ENCODE measurements at places on chromosomes 2 and 18.

DNA sequence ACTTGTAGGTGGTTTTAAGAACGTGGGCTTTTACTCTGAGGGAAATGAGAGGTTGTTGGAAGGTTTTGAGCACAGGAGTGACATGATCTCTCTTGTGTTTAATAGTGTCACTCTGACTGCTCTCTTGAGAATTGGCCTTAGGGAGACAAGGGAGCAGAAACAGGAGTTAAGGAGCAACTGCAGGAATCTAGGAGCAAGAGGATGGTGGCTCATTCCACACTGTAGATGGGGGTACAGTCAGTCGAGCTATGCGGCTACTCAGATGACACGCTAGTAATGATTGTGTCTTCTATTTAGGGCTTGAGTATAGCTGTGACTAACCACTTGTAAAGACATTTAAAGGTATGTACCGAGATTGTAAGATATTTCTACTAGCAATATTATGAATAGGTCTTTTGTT is 87.4 kb downstream of the RPRM start:
- DNase-seq, result no peak

DNA sequence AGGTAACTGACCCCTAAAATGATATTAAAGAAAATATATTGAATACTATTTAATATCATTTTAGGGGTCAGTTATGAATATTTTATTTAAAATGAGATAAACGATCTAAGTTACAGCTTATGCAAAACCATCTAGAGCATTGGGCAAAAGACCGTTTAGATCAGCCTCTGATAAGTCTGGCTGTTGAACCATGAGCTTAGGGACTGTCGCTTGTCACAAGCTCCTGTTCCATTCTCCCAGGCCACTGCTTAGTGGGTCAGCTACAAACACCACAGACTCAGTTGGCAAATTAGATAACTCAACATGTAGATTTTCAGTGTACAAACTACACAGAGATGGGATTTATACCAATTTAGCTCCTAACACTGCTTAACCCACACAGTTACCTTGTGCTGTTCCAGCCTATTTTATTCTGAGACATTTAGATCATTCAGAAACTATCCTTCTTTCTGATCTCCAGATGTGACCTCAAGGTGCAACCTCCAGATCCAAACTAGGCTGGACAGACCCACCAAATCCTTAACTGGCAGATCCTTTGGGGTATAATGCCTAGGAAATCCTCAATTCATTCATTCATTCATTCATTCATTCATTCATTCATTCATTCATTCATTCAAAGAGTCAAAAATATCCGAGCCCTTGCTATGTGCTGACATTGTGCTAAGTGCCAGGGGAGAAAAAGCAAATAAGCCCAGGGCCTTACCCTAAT is 82.8 kb downstream of the HRH4 start:
- no peak for DNase-seq

- no peak for DNase-seq
These were observed 156.3 kb upstream of the SLC1A4 start for GRCh38 chr2:64832936-64833335.

DNA sequence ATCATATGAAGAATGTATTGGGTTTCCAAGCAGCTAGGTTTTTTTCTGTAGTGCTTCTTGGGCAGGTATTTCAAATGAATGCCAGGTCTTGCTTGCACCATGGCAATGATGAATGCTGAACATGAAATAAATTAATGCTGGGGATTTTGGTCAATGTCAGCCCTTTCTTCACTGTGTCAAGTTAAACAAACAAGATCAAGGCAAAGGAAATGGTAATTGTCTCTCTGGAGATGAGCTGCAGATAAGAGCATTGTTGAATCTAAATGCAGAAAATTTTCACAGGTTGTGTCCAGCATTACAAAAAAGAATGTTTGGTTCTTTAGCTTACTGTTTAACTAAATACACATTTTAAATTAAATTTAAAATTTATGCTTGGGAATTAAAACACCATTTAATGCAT is 144.3 kb downstream of the GPD2 start:
- no peak for DNase-seq

DNA sequence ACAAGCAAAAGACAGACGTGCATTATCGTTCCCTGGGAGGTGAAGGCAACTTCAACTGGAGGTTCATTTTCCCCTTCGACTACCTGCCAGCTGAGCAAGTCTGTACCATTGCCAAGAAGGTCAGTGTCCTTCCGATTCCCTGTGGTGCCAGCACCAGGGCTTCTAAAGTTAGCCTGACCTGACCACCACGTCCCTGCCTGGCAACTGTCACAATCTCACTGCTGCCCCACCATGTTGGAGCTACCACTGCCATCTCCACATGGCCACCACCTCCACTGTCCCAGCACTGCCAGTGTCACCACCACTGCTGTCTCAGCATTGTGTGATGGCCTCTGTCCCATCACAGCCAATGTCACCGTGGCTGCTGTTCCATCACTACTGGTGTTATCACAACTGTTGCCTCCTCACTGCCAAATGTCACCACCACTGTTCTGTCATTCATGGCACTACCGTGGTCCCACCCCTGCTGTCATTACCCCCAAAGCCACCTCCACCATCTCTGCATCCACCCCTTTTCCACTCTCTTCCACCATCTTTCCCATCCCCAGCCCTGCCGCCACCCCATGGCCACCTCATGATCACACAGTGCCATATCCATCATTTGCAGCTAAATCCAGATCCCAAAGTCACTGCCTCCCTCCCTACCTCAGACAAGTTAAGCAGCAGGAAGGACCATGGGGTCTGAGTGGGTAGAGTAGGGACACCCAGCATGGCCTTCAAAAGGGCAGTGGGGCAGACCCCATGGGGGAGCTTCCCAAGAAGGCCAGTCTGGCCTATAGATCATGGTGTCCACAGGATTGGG is 216.5 kb downstream of the DYSF start:
- DNase-seq, result no peak

DNA sequence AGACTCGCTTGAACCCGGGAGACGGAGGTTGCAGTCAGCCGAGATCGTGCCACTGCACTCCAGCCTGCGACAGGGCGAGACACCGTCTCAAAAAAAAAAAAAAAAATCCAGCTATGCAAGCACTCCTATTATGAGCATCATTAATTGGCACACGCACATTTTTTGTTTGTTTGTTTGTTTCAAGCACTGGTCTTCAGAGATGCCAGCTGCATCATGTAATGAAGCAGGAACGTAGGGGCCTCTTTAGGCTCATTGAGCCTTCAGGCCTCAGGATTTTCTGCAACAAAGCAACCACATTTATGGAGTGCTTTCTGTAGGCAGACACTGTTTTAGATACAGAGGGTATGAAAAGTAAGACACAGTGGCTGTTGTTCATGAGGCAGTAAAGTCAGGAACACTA is 585.8 kb downstream of the CNTNAP5 start:
- DNase-seq, result no peak

DNA sequence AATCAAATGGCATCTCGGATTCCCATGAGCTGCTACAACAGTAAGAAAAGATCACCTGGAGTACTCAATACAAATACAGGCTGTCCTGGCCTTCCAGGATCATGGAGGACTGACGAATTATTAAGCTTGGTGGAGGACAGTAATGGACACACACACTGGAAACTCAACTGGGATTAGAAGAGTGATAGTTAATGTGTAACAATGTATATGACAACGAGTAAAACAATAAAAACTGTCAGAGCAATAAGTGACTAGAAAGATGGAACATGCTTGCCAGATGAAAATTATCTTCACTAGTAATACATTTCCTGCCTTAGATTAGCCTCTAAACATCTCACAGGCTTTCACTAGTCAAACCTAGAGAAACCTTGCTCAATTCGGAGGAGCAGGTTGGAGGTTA is 49.2 kb upstream of the CDH20 start:
- no peak for DNase-seq

- no peak for DNase-seq
These were observed 49.2 kb upstream of the NEMP2 start for GRCh38 chr2:190583507-190584337.

- DNase-seq, result no peak
These were observed 315.1 kb upstream of the KLHL29 start for GRCh38 chr2:23069923-23070322.

GRCh38 chr2:137950238-137950637 is 14.0 kb upstream of the HNMT start:
- DNase-seq, result no peak

DNA sequence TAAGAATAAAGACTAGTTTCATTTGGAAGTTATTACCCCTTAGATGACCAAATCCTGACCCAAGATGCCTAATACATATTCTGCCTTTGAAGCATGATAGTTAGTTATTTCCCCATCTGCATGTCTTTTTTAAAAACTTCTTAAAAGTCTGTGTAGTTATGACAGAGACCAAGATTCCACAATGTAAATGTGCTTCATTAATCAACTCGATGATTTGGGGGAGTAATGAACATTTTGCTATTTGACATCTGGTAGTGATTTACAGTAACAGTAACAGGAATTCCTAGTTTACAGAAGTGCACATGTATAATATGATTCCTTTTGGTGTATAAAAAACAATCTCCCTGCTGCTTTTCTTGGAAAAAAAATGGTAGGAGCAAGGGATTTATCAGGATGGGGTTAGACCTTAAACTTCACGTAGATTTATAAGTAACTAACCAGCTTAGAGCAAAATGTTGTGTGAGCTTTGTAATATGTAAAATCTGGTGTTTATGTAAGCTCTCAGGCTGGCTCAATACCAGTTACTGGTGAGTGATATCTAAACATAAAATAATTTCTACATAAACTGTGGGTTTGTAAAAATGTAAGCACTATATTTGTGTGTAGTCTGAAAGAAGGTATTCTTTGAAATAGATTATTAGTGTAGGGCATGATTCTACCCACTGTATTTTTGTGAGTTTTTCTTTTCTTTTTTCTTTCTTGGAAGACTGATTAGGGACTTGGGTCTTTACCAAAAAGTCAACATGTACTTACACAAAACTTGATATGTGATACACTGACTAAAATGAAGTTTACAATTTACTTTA is 641.6 kb downstream of the EPHA4 start:
- no peak for DNase-seq

DNA sequence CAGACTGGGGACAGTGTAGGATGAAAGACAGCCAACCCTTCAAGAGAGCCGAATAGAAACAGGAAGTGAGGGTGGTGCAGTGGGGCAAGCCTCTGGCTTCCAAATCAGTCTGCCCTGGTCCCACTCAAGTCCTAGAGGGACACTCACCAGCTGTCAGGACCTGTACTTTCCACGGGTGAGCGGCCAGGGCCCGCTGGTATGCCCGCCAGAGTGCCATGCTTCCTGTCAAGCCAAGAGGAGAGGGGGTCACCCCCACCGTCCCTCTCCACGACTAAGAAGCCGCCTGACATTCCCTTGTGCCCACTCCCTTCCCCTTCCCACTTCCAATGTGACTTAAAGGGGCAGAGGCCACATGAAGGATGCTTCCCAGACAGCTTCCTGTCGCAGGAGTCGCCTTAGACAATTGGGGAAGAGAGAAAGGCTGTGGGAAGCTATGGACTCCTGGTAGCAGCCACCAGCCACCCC is 564 bp downstream of the MPV17 start:
- DNase-seq, result no peak

DNA sequence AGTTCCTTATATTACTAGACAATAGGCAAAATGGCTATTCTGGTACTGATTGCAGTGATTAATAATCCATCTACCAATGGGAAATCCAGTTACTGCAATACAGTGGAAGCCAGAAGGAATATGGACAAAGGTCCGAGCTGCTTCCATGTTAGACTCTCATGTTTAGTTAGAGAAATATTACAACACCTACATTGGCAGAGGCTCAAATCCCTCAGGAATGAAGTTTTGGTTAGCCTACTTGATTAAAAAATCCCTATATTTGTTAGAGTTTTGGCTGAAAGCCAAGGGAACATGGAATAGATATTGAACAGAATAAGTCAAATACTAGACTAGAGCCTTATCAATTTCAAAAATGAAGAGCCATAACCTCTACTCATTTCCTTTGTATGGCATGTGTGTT is 48.5 kb downstream of the ARL6IP6 start:
- DNase-seq, result no peak

GRCh38 chr2:166944909-166945308 is 56.6 kb downstream of the XIRP2 start:
- no peak for DNase-seq

- DNase-seq, result no peak
These were observed 165.0 kb downstream of the ANTXR1 start for GRCh38 chr2:69177785-69178636.

GRCh38 chr2:55903727-55904126 is 19.9 kb downstream of the EFEMP1 start:
- no peak for DNase-seq

- no peak for DNase-seq
These were observed 237.4 kb upstream of the SMAD2 start for GRCh38 chr18:48167897-48168253.

DNA sequence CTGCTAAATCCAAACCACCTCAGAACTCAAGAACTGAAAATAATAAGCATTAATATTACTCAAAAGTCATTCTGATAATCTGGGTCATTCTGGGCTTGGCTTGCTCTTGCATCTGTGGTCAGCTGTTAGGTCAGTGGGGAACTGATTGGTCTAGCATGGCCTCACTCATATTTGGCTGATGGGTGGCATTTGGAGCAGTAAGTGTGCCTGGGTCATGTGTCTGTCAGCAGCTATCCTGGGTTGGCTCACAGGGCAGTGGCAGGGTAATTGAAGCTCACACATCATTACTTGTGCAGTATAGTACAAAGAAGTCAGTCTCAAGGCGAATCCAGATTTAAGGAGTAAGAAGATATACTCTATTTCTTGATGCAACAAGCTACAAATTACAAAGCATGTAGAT is 9.6 kb downstream of the RPL37A start:
- no peak for DNase-seq

- DNase-seq, result no peak
These were observed 137.6 kb upstream of the SPATS2L start for GRCh38 chr2:200168641-200169555.

DNA sequence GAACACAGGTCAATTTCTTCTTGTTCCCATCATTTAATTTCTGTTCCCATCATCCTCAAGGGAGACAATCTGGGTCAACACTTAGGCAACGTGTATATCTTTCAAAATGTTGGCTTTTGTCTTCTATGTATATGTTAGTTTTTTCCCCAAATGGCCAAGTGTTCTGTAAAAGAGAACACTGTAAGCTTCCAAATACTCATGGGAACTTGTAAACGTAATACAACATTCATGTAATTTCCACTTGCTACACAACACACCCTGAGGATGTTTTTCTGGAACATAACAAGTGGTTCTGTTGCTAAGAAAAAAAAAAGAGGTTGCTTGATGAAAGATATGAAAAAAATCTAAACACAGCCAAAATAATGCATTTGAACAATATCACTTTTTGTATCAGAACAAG is 149.1 kb downstream of the ATAD2B start:
- no peak for DNase-seq

- no peak for DNase-seq
These were observed 256.6 kb upstream of the RASGRP3 start for GRCh38 chr2:33219850-33220275.
